Left forelimb (tissue), 1 donor: ENCODE measurements at places on chromosomes 3 and 15.

DNA sequence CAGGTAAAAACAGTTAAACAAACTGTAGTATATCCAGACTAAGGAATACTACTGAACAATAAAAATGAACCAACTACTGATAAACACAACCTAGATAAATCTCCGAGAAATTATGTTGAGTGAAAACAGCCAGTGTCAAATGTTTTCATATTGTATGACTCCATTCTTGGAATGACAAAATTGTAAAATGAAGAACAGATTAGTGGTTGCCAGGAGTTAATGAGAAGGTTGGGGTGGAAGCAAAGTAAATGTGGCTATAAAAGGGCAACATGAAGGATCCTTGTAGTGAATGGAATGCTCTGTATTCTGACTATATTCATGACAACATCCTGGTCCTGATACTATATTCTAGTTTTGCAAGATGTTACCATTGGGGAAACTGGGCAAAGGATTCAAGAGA, 27.5 kb upstream of the ACKR4 start:
- no peak for DNase-seq

GRCh38 chr3:42535981-42536784, 33.7 kb downstream of the VIPR1 start:
- DNase-seq: no peak

GRCh38 chr15:66722757-66723540, 20.9 kb downstream of the SMAD6 start:
- no peak for DNase-seq

DNA sequence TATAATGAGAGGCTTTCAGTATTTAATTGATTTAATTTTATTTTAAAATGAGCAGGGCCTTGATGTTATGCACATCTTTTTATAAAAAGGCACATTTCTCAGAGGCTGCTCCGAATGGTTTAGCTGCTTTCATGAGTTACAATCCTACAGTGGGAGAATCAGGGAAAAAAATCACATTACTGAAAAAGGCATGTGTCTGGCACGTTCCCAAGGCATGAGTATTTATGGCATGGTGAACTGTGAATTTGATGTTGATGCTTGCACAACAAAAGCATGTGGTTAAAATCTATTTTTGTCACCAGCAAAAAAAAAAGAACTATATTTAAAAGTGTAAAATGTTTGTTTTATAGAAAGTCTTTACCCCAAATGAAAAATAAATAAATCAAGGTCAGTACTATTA, 485.2 kb upstream of the ROBO2 start:
- DNase-seq: no peak

DNA sequence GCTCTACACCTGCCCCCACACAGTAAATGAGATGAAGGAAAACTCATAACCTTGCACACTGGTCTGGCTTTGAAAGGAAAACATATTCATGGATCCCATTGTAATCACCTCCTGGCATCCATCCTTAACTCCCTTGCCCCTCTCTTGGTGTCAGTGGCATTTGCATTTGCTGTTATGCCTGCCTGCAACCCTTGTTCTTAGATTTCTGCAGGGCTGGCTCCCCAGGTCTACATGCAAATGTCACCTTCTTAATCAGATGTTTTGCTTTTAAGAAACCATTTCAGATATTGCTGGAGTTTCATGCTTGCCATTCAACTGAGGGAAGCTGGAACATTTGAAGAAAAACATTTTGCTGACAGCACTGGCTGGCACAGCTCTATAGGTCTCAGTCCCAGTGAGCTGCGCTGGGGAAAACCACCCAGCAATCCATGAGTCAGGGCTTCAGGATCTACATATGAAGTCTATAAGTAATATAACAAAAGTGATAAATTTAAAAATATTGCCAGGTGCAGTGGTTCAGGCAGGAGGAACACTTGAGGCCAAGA, 19.1 kb downstream of the LRRC2 start:
- DNase-seq: no peak

DNA sequence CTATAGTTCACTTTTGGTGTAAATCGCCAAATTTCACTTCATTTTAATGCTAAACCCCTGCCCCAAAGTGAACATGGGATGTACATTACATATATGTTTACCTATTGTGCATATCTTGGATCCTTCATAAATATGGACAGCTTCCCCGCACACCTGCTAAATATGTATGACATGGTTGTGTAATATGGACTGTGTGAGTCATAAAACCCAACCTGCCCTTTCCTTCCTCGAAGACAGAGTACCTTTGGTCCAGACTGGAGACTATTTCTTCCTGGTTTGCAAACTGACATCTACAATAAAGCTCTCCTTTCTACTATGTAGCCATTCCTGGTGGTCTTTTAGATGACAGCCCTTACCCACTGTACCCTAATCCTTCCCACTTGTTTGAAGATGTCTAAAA, 12.4 kb downstream of the ACTC1 start:
- DNase-seq: no peak

DNA sequence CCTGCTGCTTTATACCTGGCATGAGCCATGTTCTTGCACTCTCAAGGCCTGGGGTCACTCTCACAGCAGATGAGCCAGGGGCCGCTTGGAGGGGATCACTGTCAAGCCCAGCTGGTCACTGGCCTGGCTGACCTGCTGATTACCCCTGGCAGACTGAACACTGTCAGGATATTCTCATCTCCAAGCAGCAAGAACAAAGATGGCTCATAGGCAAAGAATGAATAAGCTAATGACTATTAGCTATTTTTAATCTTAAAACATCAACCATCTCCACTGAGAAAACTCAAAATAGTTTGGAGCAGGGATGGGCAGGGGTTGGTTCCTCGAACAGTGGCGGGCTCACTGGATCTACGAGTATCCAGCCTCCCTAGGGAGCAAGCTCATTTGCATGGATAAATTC, 64.4 kb upstream of the ACAN start:
- DNase-seq: no peak

DNA sequence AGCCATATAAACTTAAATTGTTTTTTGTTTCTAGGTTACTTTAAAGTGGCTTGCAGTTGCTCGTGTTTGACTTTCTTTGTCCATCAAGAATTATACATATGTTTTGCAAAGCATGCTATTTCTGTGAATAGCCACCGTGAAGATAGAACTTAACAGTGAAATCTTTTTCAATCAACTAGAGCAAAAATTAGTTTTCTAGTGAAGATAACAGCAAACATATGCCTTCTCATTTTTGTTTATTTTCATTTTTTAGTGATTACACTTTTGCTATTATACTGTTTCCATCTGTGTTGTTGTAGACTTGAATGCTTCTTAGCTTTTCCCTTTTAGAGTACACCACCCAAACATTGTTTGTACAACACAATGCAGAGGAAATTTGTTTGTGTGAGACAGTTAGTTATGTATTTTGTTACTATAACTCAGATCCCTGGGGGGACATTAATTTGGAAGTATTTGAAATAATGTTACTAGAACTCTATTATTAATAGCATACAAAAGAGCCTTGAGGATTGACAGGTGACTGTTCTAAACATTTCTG, 62.8 kb downstream of the CRYBG3 start:
- no peak for DNase-seq

DNA sequence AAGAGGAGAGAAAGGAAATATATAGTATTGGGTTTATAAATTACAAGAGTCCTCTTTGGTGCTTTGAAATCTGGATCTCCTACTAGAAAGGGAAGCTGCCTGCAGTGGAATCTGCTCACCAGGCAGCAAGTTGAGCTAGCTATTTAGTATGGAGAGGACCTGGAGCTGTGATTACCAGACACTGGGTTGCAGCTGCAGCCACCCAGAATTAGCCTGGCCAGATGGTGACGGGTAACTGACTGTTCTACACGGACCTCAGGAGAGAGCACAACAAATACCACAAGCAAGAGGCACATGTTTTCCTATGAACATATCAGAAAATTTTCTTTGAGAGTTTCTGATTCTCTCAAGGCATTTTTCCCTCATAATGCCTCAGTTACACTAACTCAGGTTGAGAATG, 46.5 kb downstream of the SYNPR start:
- no peak for DNase-seq

DNA sequence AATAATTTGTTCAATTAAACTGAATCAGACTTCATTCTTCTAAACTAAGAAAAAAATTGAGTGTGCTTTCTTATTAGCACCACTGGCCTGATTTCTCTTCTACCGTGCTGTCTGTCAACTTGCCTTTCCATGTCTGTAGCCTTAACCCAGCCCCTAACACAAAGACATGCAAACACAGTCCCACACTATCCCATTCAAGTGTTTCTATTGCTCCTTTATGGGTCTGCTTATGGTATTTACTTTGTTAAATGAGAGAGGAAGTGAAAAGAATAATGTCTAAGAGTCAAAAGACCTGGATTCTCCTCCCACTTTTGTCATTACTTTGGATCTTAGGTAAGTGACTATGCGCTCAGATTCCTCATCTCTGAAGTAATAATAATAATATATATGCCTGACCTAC, 55.3 kb downstream of the GTF2E1 start:
- no peak for DNase-seq

GRCh38 chr15:98775498-98776230, 127.3 kb downstream of the IGF1R start:
- no peak for DNase-seq

GRCh38 chr15:23422946-23423708, 23.9 kb downstream of the GOLGA6L2 start:
- DNase-seq: no peak

DNA sequence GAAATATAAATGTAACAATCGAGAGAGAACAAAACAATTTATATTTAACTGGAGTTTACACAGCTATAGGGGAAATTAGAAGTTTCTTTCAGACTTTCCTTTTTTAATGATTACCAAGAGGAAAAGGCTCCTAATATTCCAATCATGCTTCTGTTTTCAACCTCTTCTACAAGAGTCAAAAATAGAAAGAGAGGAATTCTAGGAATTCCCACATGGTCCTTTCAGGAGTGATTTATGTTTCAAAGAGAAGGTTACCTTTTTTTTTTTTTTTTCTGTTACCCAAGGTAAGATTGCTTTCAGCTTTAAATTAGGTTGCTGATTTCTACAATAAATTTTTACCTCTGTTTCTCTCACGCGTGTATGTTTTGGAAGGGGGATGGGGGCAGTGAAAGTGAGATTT, 355.3 kb upstream of the DCBLD2 start:
- DNase-seq: no peak

DNA sequence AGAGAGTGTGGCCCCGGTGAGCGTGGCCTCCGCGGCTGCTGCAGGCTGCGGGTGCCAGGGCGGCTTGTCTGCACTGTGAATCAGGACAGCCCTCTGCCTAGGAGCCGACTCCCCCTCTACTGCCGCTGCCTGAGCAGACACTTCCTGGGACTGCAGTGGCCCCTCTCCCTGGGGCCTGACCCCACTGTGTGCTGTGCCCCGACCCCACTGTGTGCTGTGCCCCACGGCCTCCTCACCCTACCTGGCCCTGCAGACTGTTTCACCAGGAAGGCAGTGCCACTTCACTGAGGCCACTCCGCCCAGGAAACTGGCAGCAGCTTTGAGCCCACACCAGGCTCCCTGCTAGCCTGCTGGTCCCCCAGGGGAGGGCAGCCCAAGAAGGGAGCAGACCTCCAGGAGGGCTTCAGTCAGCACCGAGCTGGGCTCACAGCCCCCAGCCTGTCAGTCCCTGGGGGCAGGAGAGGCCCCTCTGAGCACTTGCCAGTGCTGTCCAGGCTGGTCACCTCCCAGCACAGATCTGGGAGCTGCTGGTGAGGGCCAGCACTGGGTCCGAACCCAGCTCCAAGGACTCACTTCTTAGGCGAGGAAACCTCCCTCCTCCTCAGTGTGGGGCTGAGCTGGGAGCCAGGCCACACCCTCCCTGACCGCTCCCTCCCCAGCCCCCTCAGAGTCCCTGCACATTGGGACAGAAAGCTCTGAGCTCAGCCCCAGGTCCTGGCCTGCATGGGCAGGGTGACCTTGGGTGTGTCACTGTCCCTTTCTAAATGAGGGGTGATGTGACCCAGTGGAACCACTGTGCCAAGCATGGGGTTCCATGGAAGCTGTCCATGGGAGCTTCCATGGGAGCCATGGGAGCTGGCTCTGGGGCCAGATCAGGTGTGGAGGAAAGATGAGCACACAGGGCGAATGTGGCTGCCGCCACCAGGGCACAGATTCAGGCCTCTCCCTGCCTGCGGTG, 56.8 kb downstream of the DNAJB8 start:
- no peak for DNase-seq

DNA sequence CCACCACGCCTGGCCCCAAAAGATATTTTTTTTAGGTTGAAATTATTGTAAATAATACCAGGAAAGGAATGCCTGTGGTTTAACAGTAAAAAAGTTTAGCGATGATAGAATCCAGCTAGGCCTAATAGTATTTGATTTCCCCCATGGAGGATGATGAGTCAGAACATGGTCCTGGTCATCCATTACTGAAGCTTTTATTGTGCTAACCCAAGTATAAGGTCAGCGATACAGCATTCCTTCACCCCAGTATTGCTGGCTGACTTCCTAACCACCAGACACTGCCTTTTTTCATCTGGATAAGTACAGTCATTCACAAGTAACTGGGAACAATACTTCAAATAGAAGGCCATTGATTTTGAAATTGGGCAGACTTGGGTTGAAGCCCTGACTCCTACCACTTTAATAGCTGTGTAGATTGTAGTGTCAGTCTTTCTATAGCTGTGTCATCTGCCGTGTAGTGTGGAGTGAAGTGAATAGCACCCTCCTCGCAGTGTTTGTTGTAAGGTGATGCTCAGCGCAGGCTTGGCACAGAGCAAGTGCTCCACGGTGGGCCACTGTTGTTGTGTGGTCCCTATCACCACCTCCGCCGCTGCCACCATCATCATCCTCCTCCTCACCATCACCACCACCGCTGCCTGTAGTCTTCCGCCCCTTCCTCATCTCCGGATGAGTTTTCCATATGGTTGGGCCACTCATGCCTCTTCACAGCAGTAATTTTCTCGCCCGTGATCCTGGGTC, 436.0 kb upstream of the TPM1 start:
- DNase-seq: no peak

- DNase-seq: peak; percentile 81
Observed at GRCh38 chr3:138347960-138348753, at the start of gene MRAS. MRAS (plus strand) TSS chr3:138348579; CDS start chr3:138372884, 24,305 bp downstream.

DNA sequence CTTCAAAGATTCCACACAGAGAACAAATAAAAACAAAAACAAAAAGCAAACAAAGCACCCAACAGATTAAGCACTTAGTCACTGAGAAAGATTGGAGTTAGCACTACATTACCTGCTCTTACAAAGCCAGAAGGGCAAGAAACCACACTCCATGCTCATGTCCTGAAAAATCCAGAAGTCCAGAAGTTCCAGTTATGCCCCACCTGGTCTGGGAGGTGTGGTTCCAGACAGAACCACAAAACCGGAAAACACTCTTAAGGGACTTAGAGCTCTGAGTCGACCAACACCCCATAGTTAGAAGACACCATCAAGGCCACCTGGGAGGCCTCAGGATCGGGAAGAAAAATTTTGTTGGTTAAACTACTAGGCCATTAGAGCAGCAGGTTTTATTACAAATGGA, 88.9 kb downstream of the TNIK start:
- DNase-seq: no peak

DNA sequence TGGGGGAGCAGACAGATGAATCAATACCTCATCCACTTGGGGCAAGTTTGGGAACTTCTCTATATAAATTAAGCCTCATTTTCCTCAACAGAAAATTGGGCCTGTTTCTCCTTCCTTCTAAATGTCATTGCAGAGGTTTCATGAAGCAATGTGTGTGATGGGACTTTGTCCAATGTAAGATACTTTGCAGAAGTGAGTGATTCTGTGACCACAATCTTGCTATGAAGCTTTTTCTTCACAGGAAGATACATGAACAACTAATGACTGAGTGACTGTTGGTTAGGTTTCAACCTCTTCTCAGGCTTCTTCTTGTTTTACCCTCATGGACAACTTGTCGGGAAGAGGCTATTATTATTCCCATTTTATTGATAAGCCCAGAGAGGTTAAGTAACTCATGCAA, 11.0 kb downstream of the TMEM45A start:
- DNase-seq: no peak
